Caudate nucleus (tissue), 63 donors: ENCODE measurements at places on chromosomes 13 and 19.

- no peak for DNase-seq
These were observed 150.5 kb upstream of the MIR17HG start for GRCh38 chr13:91196958-91197357.

DNA sequence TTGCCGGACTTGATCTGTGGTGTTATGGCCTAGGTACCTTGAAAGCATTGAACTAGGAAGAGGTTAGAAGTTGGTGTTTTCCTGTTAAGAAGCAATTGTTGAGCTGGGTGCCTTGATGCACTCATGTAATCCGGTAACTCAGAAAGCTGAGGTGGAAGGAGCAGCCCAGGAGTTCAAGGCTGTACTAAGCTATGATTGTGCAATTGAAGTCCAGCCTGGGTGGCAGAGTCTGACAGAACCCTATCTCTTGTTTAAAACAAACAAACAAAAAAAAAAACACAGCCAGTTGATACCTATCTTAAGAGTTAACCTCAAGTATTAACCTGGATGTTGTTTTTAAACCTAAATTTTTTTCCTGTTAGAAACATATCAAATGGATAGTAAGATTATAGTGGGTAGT is 19.3 kb downstream of the SAFB start:
- DNase-seq, result no peak

DNA sequence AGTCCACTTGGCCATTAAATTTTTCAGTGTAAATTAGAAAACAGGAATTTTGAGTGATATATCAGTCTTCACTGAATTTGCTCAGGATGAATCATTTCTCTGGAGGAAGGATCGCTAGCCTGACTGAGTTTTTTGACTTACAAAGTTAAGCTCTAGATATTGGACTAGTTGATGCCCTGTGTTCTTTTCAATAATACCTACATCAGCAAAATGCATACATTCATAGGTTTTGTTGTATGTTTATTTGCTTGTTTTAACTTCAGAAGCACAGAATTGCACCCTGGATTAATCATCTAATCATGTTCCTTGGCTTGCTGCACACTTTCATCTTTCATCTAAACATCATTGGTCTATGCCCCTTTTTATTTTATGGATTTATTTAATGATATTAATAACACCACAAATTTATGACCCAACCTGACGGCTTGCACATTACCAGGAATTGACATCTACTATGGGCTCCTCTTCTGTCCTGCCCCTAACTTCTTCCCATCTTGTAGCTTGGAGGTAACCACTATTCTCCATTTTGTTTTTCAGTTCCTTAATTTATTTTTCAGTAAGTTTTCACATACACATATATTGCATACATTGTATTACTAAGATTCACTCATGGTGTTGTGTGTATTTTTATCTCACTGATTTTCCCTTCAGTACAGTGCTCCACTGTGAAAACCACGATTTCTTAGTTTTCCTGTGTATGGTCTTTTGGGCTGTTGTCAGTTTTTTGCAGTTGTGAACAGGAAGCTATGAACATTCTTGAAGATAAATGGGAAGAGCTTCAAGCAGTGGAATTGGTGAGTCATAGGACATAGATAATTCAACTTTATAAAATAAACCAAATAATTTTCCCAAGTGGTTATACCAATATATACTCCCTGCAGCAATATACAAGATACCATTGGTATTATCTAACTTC is 23.3 kb downstream of the COMMD6 start:
- no peak for DNase-seq

DNA sequence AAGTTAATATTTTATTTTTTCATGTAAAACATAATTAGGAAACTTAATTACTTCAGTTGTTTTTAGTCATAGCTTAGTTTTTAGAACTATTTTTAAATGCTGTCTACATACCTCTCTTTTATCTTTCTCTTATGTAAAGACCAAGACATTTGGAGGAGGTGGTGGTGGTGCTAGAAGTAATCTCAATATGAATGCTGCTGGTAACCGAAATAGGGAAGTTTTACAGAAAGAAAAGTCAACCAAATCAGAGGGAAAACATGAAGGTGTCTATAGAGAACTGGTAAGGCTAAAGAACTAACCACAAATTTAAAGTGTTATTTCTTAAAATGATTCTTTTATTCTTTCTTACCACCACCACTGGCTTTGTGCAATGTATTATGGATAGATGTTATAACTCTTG is 97.3 kb downstream of the TDRD3 start:
- DNase-seq, result no peak

DNA sequence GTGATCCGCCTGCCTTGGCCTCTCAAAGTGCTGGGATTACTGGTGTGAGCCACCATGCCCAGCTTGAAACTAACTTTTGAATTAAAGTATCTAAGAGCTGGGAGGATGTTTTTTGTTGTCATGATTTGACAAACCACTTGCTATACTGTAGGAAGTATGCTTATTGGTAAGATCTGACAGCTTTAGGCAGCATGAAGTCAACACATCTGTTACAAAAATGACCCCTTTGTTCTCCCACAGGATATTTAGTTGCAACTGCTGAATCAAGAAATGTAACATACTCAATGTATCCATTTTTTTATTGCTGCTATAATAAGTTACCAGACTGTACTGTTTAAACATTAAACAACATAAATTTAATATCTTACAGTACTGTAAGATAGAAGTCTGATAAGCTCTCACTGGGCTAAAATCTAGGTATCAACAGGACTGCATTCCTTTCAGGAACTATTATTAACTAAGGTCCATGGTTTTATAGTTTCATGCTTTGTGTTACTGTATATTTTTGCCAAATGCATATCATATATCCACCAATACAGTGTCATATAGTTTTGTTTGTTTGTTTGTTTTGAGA is 22.8 kb upstream of the LRP3 start:
- no peak for DNase-seq

DNA sequence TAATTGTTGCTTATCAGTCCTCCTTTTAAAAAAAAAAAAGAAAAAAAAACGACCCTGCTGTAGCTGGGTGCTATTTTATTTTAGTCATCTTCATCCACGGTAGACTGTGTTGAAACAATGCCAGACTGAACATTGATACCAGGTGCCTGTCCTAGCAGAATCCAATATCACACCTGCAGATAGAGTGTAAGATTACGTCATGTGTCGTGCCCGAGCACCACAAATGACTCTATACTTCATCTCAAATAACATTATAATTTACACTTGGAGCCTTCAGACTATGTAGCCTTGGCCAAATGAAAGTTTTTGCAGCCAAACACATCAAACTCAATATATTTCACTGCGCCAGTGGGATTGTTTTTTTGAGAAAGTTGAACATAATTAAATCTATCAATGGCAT is 410.6 kb downstream of the FGF9 start:
- no peak for DNase-seq

DNA sequence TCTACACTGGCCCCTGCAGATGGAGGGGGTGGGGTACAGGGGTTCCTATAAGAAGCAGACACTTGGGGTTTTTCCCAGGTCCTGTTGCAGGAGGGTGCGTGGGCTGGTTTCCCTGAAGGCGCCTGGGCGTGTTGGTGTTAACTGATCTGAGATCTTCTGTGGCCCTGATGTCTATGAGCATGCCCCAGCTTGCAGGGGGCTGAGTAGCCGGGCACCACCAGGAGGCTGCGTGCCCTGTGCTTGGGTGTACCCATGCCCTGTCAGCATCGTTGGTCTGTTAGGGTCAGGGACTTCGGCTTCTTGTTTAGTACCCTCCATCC is 45.3 kb downstream of the CAPN12 start:
- DNase-seq, result no peak

DNA sequence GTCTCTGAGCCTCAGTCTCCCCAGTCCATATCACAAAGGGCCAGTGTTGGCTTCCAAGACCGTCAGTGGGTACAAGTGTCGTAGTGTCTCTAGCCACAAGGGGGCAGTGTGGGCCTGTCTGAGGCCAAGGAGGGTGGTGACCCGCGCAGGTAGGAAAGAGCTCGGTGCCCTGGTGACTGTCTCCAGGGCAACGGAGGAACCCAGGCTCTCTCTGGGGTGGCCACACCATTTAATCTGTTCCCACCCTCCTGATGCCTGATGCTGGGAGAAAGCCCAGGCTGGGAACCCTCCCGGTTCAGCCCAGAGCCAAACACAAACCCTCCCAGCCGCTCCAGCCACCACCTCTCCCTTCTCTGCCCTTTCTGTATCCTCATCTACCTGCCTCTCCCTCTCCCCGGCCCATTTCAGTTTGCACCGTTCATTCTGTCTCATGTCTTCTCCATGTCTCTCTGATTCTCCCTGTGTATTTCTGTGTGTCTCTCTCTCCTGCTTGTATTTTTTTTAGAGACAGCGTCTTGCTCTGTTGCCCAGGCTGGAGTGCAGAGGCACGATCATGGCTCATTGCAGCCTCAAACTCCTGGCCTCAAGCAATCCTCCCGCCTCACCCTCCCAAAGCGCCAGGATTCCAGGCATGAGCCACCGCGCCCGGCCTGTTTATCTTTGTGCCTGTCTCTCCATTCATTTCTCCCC is 17.5 kb upstream of the MEIS3 start:
- peak; percentile 38 for DNase-seq

DNA sequence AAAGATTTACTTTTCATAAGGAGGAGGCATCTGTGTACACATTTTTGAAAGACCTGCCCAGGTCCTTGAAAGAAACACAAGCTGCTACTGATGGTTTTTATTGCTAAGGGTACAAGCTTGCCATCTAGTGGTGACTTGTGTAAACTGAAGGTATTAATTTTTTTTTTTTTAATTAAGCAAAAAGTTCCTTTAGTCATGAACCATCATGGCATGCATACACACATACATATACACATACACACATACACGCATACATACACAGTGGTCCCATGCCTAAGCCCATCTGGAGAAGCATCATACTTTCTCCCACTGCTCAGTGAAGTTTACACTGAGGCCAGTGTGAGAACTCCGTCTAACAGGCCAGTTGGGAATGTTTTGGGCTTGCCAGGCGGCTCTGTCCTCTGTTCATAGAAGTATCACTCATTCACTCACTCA is 312.5 kb downstream of the DCLK1 start:
- DNase-seq, result no peak

DNA sequence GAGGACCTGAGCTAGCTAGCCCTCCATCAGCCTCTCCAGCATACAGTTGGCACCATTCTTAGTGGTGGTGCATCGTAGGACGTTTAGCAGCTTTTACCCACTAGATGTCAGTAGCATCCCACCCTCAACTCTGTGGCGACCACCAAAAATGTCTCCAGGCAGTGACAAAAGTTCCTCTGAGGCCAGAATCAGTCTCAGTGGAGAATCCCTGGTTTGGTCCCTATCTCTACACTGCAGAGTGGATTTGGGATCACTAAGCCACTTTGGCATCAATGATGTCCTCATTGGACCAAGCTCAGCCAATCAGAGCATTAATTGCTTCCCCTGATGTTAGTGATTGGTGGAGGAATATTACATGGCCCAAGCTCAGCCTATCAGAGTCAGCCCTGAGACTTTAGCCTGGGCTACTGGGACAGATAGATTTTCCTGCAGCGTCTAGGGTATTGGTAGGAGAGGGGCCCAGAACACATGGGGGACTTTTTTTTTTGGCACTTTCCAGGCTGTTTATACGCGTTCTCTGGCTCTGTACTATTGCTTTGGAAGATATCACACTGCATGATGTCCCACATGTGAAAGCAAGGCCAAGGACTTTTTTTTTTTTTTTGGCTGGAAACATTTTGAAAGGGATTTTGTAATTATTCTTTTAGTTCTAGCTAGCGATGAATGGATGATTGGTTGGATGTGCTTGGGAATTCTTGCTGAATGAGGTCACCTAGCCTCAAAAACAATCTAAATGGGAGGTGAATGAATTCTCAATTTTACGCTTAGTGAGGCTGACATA is 7.0 kb downstream of the TMEM221 start:
- no peak for DNase-seq

DNA sequence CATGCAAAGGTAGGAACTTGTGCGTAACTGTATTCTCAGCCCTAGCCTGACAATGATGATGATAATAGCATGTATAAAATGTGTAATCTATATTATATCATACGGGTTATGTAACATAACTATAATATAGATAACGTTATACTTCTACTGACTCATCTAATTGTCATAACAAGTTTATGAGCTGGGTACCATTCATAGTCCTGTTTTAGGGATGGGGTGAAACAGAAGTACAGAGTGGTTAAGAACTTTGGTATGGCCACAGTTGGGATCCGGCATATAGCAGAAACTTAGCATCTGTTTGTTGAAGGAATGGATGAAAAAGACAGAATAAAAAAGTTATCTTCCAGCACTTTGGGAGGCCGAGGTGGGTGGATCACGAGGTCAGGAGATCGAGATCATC is 5.2 kb downstream of the CTU1 start:
- no peak for DNase-seq

- no peak for DNase-seq
These were observed 18.5 kb upstream of the FAM216B start for GRCh38 chr13:42762917-42763316.

GRCh38 chr19:35114353-35115176 is 1.1 kb upstream of the FXYD3 start:
- peak; percentile 82 for DNase-seq

GRCh38 chr19:30719189-30719998 is 347.2 kb downstream of the ZNF536 start:
- peak; percentile 4 for DNase-seq

DNA sequence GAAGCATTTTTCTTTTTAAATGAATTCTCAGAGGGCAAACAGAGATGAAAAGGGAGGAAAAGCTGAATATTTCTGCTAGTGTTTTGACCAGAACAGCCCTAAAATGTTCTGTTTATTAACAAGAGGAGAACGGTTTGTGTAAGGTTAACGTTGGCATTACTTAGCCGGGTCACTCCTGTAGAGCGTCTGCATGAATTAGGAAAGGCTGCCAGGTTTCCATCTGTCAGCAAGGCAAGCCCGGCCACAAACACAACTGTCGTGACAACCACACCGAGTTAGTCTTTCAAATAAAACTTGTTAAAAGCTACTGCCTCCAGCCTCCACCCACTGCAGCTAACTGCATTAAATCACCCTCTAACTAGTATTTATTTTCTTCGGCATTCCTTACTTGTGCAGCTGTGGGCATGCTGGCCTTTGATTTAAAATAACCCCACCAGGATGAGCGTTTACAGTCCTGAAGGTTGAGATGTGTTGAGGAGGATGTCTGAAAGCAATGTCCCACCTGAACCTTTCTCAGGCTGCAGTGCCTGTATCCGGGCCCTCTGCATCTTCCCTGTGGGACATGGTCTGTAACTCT is 527.9 kb downstream of the FGF9 start:
- no peak for DNase-seq

DNA sequence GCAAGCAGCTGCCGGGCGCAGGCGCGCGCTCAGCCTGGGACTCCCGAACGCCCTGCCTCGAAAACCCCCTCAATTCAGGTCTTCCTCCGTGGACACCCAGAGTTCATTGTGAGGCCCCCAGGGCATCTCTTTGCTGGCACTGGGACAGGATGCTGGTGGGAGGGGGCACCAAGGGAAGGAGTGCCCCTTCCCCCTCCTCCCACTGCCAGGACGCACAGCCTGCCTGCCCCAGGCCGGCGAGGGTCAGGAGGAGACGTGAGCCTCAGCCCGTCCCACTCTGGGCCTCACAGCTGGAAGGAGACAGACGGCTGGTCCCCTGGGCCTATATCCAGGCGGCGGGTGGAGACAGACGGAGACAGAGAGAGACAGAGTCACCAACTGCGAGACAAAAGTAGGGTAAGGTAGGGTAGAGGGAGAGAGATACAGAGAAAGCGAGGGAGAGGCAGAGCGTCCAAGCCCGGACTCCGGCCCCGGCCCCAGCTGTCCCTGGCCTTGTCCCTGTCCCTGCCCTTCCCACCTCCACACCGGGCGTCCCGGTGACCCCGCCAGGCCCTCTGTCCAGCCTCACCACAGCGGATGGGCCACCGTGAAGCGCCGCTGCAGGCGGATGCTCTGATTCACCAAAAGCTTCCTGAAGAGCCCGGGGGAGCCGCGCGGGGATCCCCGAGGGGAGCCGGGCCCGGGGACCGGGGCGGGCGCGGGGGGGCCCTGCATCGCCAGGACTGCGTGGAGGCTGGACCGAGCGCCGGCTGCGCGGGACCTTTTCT is at the start of gene PDE4C:
PDE4C (minus strand) TSS at position 737 of the 767 bp plus-strand sequence; CDS start at position 714, 23 bp downstream.
- DNase-seq, result no peak
